ENCODE measurements at places on chromosomes 3 and 15. TPM values are rescaled to one million over a fixed set of nuclear protein-coding genes. Genes with fewer than 3 reads are reported as not detected.

MASP1 gene
- polyA plus RNA-seq, result not detected

ESYT3 gene
- 0.05 TPM for polyA plus RNA-seq

CPNE4 gene
- polyA plus RNA-seq, result not detected

NKIRAS1 gene
- polyA plus RNA-seq, result 2.8 TPM

FYCO1 gene
- polyA plus RNA-seq, result 3.3 TPM

RBPMS2 gene
- 0.14 TPM for polyA plus RNA-seq

DISP2 gene
- 0.19 TPM for polyA plus RNA-seq

ALS2CL gene
- 0.10 TPM for polyA plus RNA-seq

COL6A6 gene
- polyA plus RNA-seq, result not detected

GLDN gene
- not detected for polyA plus RNA-seq

SPTSSB gene
- not detected for polyA plus RNA-seq

SLC6A1 gene
- not detected for polyA plus RNA-seq

TRAK1 gene
- 24.6 TPM for polyA plus RNA-seq

ABHD17C gene
- polyA plus RNA-seq, result 0.11 TPM

NTRK3 gene
- not detected for polyA plus RNA-seq

SUCNR1 gene
- polyA plus RNA-seq, result not detected

ACAD9 gene
- 14.2 TPM for polyA plus RNA-seq

TAGLN3 gene
- polyA plus RNA-seq, result not detected

MANF gene
- 33.6 TPM for polyA plus RNA-seq

AADACL2 gene
- not detected for polyA plus RNA-seq

HDGFL3 gene
- 0.01 TPM for polyA plus RNA-seq

IL5RA gene
- 2.8 TPM for polyA plus RNA-seq

CCR3 gene
- 0.15 TPM for polyA plus RNA-seq

ANKRD34C gene
- not detected for polyA plus RNA-seq

CLDN1 gene
- not detected for polyA plus RNA-seq

TTLL13 gene
- 0.08 TPM for polyA plus RNA-seq

SERPINI2 gene
- polyA plus RNA-seq, result not detected

C3orf22 gene
- not detected for polyA plus RNA-seq

THPO gene
- polyA plus RNA-seq, result 0.14 TPM

PLS1 gene
- polyA plus RNA-seq, result not detected

CLDN16 gene
- not detected for polyA plus RNA-seq

CCDC66 gene
- 20.9 TPM for polyA plus RNA-seq

HYAL3 gene
- 5.3 TPM for polyA plus RNA-seq

NPAP1 gene
- not detected for polyA plus RNA-seq

POLQ gene
- not detected for polyA plus RNA-seq

CD86 gene
- polyA plus RNA-seq, result 85.1 TPM

EIF2B5 gene
- 44.5 TPM for polyA plus RNA-seq

CHRM5 gene
- polyA plus RNA-seq, result not detected

CYP8B1 gene
- polyA plus RNA-seq, result not detected

PCOLCE2 gene
- not detected for polyA plus RNA-seq

CHAC1 gene
- 0.84 TPM for polyA plus RNA-seq

GOLGA6L4 gene
- not detected for polyA plus RNA-seq

DTWD1 gene
- polyA plus RNA-seq, result 19.3 TPM

C3orf49 gene
- not detected for polyA plus RNA-seq

PPP1R14D gene
- polyA plus RNA-seq, result 0.56 TPM

TMEM43 gene
- 40.0 TPM for polyA plus RNA-seq

CAMK1 gene
- 0.65 TPM for polyA plus RNA-seq

CTXN2 gene
- not detected for polyA plus RNA-seq

FOXB1 gene
- polyA plus RNA-seq, result not detected

ADAMTS17 gene
- not detected for polyA plus RNA-seq

CYP1A2 gene
- not detected for polyA plus RNA-seq

CCDC80 gene
- 0.14 TPM for polyA plus RNA-seq

HRG gene
- not detected for polyA plus RNA-seq

BLM gene
- polyA plus RNA-seq, result 14.4 TPM

FEZF2 gene
- not detected for polyA plus RNA-seq

RAD51 gene
- 0.45 TPM for polyA plus RNA-seq

GABRG3 gene
- not detected for polyA plus RNA-seq

SLC28A2 gene
- polyA plus RNA-seq, result not detected

GAP43 gene
- polyA plus RNA-seq, result not detected

COL8A1 gene
- polyA plus RNA-seq, result not detected

Measured in IgD-negative memory B cell (primary cell).